ENCODE measurements at places on chromosomes 5 and 9. TPM values are rescaled to one million over a fixed set of nuclear protein-coding genes. Genes with fewer than 3 reads are reported as not detected.

OR2V2 gene
- total RNA-seq, result not detected

CTXN3 gene
- not detected for total RNA-seq

C9 gene
- total RNA-seq, result not detected

DUSP1 gene
- total RNA-seq, result 10.5 TPM

DNA sequence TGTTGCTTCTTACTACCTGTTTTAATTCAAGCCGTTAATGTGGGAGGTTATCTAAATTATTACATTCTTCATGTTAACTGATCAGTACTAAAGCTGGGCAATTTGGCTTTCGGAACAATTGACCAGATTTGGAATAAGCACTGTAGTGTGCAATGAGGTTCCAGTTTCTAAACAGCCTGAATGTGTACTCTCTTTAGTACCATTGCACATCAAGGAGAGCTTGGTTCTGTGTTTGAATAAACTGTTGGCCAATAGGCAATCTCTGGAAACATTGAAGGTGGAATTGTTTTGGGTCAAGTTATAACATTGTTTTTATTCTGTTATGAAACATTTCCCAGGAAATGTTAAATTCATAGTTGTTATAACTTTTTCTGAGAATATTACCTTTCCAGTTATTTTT, 105.2 kb downstream of the PBX3 start:
- H3K4me3 ChIP-seq, result no peak overlapping the region
- H3K4me1 ChIP-seq, result no peaks in the 10 kb centered on the region
- no peaks in the 10 kb centered on the region for H3K36me3 ChIP-seq
- DNase-seq, result no peak
- no peak overlapping the region for H3K27ac ChIP-seq

DNA sequence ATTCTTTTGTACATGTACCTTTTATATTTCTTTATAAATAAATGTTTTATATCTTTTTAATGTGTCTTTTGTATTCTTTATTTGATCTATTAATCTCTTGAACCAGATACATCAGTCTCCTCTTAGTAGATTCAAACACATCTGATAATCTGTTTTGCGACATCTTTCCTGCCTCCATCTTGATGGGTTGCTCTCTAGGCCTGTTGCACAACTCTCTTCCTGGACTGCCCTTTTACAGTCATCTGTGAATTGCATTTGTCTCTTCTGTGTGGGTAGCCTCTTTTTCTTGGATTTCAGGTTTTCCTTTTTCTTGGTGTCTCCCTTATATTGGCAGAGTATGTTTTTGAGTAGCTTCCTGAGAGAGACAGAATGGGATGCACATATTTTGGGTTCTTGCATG, 6.2 kb downstream of the ZFYVE16 start:
- no peaks in the 10 kb centered on the region for H3K27me3 ChIP-seq
- H3K27ac ChIP-seq, result no peak overlapping the region
- DNase-seq, result no peak
- H3K4me1 ChIP-seq, result peaks cover 22% of the 10 kb centered on the region

All from Karpas-422 (cell line).